Aorta (tissue), 5 donors: ENCODE measurements at places on chromosomes 5 and 9.

DNA sequence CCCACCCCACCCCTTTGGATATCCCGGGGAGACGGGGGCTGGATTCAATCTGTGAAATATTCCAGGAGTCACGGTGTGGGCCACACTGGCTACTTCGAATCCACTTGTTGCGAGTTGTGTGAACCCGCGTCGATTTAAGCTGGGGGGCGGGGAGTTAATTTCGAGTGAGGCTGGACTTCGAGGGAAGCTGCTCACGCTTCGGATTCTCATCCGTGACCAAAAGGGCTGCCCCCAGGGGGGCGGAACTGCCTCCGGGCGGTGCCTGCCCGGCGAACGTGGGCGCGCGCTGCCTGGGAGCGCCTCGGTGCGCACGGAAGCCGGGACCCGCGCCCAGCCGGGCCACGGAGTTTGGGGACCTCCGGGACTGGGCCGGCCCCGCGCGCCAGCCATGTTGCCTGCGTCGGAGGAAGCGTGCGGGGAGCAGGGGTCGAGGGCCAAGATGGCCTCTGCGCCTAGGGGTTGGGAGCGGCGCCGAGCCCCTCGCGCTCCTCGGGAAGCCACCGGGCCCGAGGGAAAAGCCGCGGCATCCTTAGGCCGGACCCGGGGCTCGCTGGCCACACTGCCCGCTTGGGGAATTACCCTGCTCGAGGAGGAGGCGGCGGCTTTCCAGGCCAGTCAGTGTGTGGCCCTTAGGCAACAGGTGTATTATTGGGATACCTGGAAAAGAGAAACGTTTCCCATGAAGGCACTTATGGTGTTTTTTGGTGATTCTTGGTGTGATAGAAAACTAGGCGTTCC is 975 bp downstream of the OCLN start:
- peak; percentile 77 for DNase-seq

DNA sequence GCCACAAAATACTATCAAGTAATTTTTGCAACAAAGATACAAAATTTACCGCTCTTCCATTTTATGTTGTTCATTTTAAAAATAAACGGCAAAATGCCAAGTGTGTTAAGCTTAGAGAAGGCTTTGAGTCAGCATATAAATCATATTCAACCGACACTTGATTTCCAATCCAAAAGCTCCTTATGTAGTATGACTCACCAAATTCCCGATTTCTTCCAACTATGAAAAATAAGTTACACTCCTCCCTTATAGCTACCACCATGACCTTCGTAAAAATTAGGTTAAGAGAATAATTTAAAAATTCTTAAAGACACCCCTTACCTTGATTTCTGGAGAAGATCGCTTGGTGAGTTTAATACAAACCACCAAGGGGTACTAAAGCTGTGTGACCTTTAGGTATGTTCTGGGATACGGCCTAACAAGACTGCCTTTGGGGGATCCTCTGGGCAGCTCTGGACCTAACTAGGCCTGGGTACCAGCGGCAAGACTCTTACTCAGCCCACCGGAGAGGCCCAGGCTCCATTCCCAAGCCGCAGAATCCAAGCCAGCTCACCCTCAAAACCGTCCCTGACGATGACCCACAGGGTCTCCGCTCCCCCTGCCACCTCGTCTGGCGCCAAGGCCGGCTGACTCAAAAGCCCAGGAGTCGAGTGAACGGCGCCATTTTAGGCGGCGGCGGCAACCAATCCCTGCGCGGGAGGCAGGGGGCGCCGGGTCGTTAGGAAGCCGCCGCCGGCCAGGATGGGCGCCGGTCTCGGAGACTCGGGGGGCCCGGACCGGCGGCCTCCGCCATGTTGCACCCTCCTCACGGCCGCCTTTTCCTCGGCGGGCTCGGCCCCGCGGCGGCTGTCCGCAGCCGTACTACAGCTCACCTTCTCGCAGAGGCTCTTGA is 739 bp downstream of the PPP2CA start:
- peak; percentile 90 for DNase-seq

DNA sequence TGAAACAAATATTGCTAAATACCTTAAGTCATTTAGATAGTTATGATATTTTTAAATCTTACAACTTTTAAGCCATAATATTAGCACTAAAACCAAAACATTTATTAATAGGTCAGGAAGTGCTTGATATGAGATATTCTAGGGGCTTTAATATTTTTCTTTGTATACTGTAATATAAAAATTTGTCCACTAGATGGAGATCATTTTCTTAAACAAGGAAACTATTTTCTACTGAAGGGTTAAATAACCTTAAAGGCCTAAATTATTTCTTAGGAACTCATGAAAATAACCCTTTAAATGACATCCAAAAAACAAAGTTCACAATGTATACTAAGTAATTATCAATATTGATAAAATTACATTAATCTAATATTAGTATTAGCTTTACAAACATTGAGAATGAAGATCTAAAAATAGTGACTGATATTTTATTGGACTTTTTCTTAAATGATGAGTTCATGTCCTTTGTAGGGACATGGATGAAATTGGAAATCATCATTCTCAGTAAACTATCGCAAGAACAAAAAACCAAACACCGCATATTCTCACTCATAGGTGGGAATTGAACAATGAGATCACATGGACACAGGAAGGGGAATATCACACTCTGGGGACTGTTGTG is 635.7 kb downstream of the RAB3C start:
- no peak for DNase-seq

GRCh38 chr5:111262153-111262552 is 38.0 kb downstream of the CAMK4 start:
- no peak for DNase-seq

DNA sequence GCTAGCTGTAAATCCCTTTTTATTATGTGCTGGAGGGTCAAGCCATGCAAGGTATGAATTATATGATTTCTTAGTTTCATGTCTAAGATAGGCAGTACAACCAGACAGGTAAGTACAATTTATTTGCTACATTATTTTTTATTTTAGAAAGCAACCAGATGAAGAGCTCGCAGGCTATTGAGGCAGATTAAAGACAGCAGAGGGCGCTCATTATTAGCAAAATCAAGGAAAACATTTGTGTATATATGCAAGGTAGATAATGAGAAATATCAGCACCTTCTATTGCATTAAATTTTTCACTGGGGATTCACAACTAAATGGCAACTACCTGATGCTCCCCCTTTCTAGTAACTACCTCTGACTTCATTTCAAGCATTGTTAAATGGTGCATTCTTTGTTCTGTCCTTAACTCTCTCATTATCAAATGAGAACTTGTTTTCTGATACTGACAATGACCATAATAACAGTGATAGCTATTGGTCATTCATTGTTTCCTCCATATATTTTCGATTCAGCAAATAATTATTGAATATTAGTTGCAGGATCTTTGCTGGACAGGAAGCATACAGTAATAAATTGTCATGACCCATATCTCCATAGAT is 8.6 kb downstream of the SCGB3A2 start:
- no peak for DNase-seq

- DNase-seq = no peak
These were observed 14.1 kb upstream of the LURAP1L start for GRCh38 chr9:12760758-12761157.

- DNase-seq = no peak
These were observed 10.5 kb downstream of the SH2D3C start for GRCh38 chr9:127767909-127768331.

DNA sequence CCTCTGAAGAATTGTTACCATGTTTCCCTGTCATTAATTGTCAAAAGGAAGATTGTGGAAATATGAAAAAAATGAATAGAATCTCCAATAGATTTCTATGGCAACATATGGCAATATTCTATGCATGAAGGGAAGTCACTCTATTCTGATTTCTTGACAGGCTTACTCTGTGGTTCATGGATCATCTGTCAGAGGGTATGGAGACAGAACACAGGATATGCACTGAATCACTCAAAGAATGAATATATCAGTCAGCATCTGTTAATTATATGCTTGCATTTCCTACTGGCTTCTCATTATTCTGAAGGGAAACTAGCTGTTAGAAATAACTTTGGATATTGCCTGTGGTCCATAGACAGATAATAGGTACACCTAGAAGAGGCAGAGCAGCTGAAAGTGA is 918.9 kb downstream of the DTWD2 start:
- no peak for DNase-seq

DNA sequence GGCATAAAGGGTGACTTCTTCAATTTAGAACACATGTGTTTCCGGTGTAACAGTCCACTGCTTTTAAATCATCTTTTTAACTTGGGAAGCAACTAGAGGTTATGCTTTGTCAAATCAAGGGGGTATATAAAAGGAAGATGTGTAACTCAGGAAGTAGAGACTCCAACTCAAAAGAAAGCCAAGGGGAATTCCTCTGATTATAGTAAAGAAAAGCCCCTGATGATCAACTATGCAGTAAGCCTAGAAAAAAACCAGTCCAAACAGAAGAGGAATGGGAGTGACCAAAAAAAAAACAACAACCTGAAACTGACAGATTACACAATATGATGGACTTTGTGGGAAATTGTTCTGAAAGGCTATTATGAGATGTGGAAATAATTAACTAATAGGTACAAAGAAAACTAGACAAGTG is 90.3 kb downstream of the AK8 start:
- DNase-seq = no peak

GRCh38 chr5:171579976-171580411 is 160.5 kb downstream of the FGF18 start:
- DNase-seq = no peak

GRCh38 chr5:158351485-158352125 is 492.7 kb upstream of the CLINT1 start:
- no peak for DNase-seq

- no peak for DNase-seq
These were observed 29.3 kb downstream of the SLC1A1 start for GRCh38 chr9:4519604-4520003.

GRCh38 chr9:88536951-88537760 is 2.2 kb downstream of the NXNL2 start:
- no peak for DNase-seq

DNA sequence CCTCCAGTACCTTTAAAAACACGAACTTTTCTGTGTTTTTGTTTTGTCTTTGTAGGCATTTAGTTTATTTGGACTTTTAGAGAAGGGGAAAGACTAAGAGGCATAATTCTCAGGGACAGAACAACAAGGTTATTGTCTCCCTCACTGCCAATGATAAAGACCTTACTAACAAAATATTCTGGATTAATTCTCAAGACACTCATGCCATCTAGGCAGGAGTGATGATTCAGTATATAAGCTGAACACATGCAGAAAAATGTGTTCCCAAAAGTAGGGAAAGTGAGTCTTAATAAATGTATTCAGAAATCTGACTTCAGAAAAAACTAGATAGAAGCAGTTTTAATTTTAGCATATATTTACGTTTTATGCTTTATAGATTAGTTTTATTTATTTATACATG is 17.4 kb upstream of the ASPN start:
- no peak for DNase-seq

DNA sequence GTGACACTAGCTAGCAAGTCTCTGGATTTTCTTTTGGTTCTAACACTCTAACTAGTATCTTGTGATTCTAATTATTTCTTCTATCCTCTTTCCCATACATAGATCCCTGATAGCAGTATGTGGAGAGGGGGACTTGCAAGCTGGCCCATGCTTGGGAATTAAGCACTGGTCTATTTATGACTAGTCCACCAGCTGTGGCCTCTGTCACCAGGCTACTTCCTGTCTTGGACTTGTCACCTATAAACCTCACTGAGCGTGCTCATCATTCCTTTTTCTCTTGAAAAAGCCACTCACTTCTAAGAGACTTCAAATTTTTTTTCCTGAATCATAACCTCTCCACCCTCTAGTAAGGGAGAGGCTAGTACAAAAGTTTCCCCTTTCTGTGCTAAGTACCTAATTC is 32.3 kb upstream of the MAMDC2 start:
- DNase-seq = no peak

DNA sequence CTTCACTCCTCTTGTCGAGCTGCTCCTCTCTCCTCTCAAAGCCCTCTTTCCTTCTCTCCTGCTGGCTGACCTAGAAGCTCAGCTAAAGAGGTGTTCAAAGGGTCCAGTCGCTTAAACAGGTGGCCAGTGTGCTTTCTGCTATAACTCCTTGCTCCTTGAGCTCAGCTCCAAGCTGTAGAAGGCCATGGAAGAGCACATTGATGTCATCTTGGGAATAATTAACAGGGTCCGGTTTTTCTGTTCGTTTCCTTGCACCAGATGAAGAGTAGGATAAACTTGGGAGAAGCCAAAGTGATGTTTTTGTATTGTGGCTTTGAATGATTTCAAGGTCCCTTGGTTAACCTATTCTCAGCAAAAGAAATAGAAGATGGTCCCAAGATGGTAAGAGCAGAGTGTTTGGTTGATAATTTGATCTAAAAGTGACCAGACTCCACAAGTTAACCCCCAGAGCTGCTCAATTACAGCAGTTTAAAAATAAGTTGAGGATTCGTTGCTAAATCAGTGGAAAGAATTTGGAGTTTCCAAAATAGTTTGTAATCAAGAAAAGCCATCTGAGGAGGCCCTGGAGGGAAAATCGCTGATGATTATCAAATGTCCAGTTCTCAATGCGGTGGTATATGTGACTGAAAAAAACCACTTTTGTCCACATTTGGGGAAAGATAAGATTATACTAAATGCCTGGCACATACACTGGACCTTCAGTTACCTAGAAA is 148.1 kb downstream of the DOCK8 start:
- DNase-seq = no peak

GRCh38 chr5:6251565-6252102 is 126.7 kb downstream of the MED10 start:
- DNase-seq = no peak

- no peak for DNase-seq
These were observed 140.3 kb downstream of the NMUR2 start for GRCh38 chr5:152264645-152265254.

DNA sequence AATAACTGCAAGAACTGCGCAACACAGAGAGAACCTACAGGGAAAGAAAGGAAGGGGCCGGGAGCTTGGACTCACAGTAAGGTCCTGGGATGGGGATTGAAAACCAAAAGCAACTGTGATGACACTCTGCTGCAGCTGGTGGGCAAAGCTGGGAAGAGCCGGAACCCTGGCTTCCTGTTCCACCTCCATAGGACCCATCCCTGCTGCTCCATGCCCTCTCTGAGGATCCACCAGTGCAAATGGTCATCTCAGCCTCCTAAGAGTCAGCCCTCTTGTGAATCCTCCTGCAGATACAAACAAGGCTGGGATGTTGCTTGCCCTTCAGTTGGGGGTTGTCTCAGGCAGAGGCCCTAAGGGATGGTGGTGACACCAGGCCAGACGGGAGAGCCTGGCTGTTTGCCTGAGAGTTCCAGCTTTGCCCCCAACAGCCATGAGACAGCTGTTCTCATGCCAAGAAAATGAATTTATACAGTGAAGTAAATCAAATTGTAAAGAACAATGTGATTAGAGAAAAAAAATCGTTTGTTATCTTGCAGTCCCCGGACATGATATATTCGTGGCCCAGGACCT is 90.8 kb downstream of the TENT4A start:
- DNase-seq = no peak

GRCh38 chr9:135574943-135575342 is 13.4 kb downstream of the PAEP start:
- no peak for DNase-seq
